Fibroblast of upper back skin (primary cell): ENCODE measurements at places on chromosomes 6 and 20.
A peak's percentile ranks its signal among the peaks of the same experiment; 100 is the strongest.

DNA sequence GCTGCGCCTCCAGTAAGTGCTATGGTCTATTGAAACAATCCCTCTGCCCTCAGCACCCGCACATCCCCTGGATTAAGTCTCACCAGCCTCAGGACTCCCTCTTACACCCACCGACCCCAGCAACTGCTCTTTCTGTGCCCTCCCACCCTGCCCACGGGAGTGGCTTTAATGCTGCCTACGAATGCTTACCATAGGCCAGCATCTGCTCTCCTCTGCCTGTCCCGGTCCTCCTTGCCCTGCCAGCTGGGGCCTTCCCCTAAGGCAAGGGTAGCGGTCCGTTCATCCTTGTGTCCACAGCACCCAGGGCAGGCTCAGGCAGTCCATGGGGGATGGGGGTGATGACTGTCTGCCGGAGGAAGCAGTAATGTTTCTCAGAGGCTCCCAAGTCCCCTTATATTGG is 4.1 kb downstream of the EBF4 start:
- DNase-seq, result no peak

DNA sequence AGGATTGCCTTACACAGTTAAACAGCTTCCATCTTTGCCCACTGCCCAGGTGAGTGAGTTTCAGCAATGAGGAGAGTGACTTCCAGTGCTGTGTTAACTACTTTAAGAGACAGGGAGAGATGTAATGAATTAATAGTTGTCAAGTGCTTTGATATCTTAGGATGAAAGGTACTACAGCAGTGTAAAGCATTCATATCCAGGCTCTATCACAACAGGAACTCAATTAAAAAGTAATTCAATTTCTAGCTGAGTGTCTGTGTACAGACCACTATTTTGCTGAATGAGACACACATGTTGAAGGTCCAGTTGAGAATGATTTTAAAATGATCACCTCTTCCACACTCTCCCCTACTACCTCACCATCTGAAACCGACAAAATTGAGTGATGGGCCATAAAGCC is 70.7 kb upstream of the BEND3 start:
- no peak for DNase-seq

- no peak for DNase-seq
Measured at GRCh38 chr6:122130026-122130348, 269.5 kb upstream of the HSF2 start.

DNA sequence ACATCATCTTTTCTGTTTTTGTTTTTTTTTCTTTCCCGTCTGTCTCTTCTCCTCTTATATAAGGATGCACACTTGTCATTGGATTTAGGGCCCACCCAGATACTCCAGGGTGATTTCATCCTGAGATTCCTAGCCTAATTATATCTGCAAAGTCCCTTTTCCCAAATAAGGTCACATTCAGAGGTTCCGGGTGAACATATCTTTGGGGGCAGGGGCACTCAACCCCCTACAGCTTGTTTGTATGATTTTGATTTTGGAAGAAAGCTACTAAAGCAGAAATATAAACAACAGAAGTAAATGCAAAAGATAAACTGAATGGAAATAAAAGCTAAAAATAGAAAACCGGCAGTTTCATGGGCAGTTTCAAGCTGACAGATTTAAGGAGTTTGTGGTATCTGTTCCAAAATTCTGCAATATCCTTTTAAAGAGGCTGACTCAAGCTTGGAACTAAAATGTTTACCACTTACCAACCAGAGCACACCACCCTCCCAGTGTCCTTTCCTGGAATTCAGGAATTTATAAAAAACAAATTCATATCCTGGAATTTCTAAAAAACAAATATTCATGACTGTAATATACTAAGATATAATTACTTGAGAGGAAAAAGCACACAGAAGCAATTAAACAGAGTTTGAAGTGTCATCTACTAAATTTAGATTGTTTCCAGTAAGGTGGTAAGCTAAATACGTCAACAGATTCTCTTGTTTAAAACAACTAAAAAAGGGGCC is 100.0 kb upstream of the CARMIL1 start:
- DNase-seq, result peak; percentile 78

- no peak for DNase-seq
Measured at GRCh38 chr6:158805698-158806377, 13.3 kb downstream of the EZR start.

GRCh38 chr20:59845472-59845871 is 88.0 kb downstream of the SYCP2 start:
- no peak for DNase-seq

- peak; percentile 43 for DNase-seq
Measured at GRCh38 chr20:51700809-51701285, 67.3 kb downstream of the ATP9A start.

GRCh38 chr20:9389346-9389745 is 125.0 kb upstream of the LAMP5 start:
- DNase-seq, result no peak

DNA sequence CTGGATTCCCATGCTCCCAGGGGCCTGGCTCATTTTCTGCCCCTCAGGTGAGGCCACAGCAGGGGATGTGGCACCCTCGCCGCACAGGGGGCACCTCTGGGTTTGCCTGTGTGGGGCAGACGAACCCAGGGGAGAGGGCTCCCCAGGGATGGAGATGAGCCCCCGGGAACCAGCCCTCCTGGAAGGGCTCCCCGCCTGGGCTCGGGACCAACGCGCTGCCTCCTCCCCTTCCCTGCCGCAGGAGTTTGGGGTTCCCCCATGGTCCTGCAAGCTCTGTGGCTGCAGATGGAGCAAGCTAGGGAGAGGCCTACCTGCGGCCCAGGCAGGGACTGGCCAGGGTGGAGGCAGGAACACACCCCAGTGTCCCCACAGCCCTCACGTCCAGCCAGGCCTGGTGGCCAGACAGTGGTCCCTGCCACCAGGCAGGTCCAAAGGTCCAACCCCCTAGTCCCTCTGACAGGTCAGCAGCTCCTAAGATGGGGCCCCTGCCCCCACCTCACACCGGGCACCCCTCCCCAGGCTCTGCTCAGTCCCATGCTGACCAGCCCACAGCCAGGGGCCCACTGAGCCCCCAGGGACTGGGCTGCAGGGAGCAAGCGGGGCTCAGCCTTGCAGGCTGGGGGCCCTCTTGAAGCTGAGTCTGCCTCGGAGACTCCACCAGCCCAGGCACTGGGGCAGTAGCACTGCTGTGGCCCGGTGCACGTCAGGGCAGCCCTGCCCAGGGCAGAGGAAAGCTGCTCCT is 13.7 kb downstream of the LAMA5 start:
- no peak for DNase-seq

DNA sequence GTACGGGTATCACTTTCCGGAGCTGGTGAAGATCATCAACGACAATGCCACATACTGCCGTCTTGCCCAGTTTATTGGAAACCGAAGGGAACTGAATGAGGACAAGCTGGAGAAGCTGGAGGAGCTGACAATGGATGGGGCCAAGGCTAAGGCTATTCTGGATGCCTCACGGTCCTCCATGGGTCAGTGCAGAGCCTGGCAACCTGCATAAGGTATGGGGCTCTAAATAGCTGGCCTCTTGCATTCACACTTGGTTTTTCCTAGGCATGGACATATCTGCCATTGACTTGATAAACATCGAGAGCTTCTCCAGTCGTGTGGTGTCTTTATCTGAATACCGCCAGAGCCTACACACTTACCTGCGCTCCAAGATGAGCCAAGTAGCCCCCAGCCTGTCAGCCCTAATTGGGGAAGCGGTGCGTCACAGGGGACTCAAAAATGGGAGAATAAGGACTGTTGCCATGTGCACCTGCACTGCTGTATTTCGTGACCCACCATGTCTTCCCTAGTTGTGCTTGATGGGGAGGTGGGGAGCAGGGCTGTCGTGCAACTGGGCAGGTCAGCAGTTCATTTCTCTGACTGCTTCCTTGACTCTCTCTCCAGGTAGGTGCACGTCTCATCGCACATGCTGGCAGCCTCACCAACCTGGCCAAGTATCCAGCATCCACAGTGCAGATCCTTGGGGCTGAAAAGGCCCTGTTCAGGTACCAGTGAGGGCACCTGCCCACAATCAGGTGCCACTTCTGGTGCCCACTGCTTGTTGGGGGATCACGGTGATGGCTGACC is 3.1 kb downstream of the NOP56 start:
- no peak for DNase-seq

GRCh38 chr20:40600441-40601219 is 88.4 kb downstream of the MAFB start:
- no peak for DNase-seq

DNA sequence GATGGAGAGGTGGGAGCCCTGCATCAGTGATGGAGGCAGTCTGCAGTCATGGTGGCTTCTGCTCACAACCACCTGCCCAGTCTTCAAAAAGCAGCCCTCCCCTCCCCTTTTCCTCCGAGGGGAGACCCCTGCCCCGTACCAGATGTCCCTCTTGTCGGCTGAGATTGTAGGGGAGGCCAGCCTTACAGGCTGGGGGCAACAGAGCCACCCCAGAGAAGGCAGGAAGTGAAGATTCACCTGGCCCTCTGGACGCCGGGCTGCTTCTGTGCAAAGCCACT is 4.5 kb downstream of the TNFRSF6B start:
- no peak for DNase-seq

GRCh38 chr6:31441365-31442267 is 38.2 kb downstream of the MICA start:
- peak; percentile 66 for DNase-seq

DNA sequence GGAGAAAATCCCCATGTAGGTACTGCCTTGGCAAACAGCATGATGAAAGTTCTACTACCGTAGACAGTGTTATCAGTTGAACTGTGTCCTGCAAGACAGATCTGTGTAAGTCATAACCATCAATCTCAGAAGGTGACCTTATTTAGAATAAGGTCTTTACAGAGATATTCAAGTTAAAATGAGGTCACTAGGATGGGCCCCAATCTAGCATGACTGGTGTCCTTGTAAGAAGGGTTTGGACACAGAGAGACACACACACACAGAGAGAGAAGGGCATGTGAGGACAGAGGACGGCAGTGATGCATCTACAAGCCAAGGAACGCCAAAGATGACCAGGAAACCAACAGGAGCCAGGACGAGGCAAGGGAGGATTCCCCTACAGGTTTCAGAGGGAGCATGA is 8.8 kb downstream of the TXNDC5 start:
- no peak for DNase-seq

DNA sequence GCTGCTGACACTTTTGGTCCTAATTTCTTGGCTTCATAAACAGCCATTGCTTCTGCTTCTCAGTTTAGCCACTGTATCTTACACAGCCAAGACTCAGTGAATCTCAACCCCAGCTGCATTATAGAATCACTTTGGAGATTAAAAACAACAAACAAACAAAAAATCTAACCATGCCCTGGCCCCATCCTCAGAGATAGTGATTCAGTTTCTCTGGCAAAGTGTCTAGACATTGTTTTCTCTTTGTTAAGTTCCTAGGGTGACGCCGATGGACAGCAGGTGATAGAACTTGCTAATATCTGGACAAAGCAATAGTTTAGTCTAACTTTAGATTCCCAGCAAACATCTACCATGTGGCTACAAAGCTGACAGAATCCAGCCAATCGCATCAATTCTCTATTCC is 2.9 kb downstream of the ADGRF5 start:
- no peak for DNase-seq

GRCh38 chr20:18904624-18905023 is 91.0 kb downstream of the SCP2D1 start:
- no peak for DNase-seq

DNA sequence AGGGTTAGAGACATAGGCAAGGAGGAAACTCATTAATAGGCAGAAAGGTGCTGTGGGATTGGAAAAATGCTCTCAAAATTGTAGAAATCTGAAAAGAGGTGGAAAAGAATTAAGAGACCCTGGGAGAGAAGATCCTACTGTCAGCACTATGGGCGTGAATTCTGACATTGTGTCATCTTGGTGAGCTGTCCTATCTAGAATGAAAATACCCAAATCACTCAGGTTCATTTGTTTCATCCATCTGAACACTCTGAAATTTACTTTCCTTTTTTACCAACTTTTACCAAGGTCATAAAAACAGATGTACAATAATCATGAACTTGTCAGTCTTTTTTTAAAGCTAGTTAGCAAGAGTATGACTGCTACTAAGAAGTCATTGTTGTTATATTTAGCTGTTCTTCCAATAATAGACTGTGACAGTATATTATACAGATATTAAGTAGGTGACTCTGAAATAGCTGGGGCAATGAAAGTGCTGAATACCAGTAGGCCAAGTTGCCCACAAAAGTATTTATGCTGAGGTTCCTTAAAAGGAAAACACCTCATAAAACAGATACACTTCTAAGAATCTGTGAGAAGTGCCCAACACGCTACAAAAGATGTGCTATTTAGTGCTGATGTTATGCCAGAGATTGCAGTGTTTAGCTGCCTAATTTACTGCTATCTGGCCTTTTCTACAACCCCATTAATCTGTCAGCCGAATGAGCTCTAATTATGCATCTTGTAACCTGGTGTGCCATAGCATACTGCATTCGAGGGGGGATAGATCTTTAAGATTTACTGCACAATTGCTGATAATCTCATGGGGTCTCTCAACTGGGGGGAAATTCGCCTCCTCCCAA is 217.5 kb upstream of the SUPT3H start:
- DNase-seq, result no peak

DNA sequence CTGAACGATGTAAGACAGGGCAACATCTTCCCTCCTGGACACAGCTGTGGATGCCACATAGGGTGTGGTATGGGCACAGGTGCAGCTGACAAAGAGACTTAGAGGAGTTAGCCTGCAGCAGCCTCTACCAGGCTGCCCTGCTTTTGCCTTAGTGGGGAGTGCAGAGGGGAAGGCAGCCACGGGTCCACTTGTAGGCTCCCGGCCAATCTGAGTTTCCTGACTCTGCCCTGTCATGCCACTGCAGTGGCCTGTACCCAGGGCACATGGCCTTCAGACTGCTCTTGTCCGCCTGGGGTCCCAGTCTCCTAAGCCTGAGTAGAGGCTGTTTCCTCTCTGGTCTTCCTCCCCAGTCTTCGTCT is 17.1 kb upstream of the CST9L start:
- DNase-seq, result no peak

- no peak for DNase-seq
Measured at GRCh38 chr6:39295611-39296011, 18.6 kb downstream of the KCNK17 start.

GRCh38 chr6:161169696-161170095 is 104.2 kb downstream of the AGPAT4 start:
- DNase-seq, result peak; percentile 92

GRCh38 chr6:1334684-1335083 is 22.8 kb downstream of the FOXQ1 start:
- DNase-seq, result no peak

GRCh38 chr6:20186981-20187380 is 25.3 kb downstream of the MBOAT1 start:
- peak; percentile 28 for DNase-seq

DNA sequence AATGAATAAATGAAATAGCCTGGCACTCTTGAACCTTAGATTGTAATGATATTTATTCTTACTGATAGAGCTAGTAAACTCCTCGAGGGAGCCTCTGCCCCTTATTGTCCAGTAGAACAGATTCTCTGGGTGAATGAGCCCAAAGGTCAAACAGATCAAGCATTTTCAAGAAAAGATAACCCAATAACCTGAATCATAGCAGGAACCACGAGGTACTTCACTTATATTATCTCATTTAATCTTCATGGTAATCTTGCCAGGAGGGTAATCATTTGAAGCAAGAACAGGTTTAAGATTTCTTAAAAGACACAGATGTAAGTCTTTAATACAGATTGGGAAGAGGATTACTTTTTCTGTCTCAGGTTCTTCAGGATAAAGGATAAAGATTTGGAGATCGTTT is 17.0 kb upstream of the TBCC start:
- no peak for DNase-seq

GRCh38 chr6:142551274-142551811 is 249.5 kb downstream of the ADGRG6 start:
- DNase-seq, result no peak
